ENCODE measurements at places on chromosomes 2 and 18.

DNA sequence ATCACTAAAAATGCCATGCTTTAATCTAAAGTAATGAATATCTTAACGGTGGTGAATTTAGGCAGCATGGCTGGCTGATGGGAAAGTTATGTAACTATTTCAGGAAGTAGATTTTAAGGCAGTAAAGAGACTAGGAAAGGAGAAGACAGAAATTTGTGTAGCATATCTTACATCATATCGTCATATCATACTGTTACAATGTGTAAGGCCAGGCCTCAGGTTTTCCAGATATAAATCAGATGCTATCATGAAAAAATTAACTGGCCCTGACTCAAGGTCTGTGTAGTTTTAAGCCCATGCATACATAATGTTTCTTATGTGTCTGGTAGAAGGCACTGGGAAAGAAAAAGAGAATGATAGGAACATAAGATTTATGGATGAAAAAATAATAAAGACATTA lies 8.9 kb upstream of the FAP start:
- DNase-seq: no peak

- peak; percentile 39 for DNase-seq
Observed at GRCh38 chr18:64097497-64097896, 51.4 kb downstream of the LINC00305 start.

DNA sequence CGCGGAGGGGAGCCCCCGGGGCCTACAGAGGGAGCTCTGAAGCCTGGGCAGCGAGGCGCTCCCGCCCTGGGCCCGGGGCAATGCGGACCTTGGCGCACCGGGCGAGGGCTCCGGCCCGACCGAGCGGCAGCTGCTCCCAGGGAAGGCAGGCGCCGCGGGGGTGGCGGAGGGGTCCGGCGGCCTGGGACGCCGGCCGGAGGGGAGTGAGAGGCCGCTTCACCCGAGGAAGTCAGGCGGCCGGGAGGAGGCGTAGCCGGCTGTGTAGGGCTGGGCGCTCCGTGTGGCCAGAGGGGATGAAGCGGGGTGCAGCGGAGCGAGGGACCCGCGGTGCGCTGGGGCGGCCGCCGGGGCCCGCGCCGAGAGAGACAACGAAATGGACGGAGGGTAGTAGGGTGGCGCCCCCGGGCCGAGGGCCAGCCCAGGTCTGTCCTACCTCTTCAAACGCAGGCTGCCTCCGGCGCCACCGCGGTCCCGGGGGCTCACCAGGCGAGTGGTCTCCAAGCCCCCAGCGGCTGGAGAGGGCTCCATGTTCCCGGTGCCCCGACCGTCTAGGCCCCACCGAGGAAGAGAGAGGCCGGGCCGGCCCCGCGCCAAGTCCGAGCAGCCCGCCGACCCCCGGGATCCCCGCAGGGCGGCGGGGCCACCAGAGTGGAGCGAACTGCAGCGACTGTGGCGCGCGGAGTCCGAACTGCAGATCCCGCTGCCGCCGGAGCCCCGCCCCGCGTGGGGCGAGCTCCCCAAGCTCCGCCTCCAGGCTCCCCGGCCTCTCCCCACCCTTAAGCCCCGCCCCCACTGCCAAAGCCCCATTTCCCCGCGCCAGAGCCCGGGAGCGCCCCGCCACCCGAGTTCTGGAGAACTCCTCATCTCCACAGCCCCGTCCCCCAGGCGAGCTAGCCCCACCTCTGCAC lies at the start of gene SLC30A3:
Gene SLC30A3, minus strand, starts transcription at position 669 of the 908 bp plus-strand sequence. Its CDS starts 141 bp downstream, at position 528.
- peak; percentile 22 for DNase-seq

GRCh38 chr2:12274591-12274990 lies 442.1 kb upstream of the TRIB2 start:
- DNase-seq: no peak

- DNase-seq: no peak
Observed at GRCh38 chr2:64336171-64336570, 117.8 kb upstream of the LGALSL start.

DNA sequence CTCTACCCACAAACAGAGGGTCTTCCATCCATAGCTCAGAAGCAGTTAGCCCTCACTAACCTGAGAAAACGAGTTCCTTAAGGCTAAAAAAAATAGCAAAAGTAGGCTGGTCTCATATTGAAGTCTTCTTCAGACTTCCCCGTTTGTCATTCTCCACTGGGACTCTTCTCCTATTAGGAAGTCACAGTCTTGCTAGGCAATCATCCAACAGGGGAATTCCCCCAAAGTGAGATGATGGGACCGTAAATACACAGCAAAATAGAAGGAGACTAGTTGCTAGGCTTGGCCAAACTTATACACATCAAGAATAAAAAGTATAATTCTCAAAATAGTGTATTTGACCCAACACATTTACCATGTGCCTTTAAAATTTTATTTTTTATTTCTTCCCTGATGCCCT lies 34.3 kb downstream of the COL6A3 start:
- no peak for DNase-seq

- no peak for DNase-seq
Observed at GRCh38 chr2:173623438-173624319, 269.0 kb downstream of the CDCA7 start.

DNA sequence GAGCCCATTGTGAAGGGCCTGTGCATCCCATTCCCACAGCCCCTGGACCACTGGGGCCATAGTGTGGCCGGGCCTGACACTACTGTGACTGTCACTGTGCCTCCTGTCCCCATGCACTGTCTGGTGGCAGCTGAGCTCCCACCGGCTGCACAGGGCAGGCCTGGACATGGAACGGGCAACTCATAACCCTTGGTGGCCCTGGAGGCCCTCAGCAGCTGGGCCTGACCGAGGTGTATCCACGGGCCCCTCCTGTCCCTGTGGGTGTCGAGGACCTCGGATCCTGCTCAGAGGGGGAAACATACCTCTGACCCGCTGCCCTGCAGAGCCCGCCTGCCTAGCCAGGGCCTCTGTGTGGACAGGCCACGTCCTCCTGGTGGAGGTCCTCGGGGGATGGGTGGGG lies 7.8 kb upstream of the GAL3ST2 start:
- no peak for DNase-seq

GRCh38 chr2:105141099-105141614 lies 100.4 kb upstream of the GPR45 start:
- DNase-seq: peak; percentile 4

- DNase-seq: no peak
Observed at GRCh38 chr2:232306741-232307305, 71.7 kb upstream of the ALPP start.

DNA sequence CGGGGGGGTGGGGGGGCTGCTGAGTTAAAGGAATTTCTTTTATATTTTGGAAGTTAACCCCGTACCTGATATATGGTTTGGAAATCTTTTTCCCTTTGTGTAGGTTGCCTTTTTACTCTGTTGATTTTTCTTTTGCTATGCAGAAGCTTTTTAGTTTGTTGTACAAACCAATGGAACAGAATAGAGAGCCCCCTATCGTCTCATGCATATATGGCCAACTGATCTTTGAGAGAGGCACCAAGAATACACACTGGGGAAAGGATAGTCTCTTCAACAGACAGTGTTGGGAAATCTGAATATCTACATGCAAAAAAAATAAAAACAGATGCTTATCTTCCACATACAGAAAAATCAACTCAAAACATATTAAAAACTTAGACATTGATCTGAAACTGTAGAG lies 647.8 kb upstream of the KLHL29 start:
- no peak for DNase-seq

GRCh38 chr2:33377048-33377447 lies 99.4 kb upstream of the RASGRP3 start:
- DNase-seq: no peak

DNA sequence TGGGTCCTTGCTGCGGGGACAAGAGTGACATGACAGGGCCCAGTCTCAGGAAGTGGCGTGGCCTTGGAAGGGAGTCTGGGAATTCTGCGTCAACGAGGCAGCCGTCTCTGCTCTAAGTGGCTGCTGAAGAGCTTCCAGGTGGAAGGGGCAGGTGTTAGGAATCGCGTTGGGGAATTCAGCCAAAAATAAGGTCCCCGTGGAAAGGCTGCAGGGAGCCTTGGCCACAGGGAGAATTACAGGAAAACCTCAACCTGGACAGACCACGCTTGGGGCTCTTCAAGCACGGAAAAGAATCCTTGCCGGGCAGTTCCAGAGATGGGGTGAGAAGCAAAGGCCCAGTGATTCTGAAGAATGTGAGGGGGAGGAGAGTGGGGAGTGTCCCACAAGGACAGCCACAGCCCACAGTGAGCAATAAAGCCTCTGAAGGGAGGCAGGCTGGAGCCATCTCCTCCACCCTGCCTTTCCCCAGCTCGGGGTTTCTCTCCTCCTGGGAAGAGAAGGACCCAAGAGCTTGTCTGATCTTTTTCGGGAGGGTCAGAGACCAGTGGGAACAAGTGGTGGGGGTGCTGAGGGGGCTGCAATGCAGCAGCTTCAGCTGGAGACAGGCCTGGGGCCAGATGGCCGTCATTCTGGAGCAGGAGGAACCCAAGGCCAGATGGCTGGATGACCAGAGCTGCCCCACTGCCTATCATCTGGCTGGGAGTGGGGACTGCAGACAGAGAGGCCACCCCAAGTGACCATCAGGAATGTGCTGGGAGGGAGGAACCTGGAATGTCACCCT lies 106.4 kb upstream of the SMAD2 start:
- peak; percentile 11 for DNase-seq
